ENCODE measurements at places on chromosomes 5 and 9.

DNA sequence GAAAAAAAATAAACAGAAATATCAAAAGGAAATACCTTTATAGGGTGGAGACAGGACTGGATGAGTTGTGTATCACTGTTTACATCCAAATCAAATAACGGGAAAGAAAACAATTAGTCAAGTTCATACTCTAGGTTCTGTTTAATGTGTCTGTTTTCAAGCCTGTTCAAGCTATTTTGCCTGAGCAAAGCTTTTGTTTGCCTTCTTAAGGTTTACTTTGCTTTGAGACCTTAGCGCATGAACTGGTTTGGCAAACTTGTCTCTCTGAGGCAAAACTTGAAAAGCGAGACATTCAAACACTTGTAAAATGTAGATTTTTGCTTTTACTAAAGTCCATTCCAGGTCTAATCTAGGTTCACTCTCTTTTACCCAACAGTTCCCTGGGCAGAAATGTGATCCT lies 174.1 kb upstream of the RFX3 start:
- peaks cover 8% of the 10 kb centered on the region for H3K27me3 ChIP-seq
- H3K36me3 ChIP-seq: no peaks in the 10 kb centered on the region
- H3K27ac ChIP-seq: no peak overlapping the region
- H3K4me3 ChIP-seq: no peak overlapping the region

DNA sequence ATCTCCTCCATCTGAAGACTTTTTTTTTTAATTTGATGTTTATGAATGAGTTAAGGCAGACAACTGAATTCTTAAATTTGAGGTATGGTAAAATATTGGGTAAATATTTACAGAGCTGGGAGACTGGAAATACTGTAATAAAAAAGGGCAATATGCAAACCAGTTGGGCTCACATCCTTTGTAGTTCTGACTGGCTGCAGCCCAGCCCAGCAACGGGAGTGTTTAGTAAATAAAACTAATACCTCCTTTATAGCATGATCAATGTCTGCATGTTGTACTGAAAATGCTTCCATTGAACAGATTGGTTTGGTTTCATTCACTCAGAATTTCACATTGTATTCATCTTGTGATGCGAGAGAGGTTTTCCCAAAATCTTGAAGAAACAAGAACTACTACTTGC lies 365.0 kb downstream of the DMRT2 start:
- no peak overlapping the region for H3K27ac ChIP-seq
- H3K4me3 ChIP-seq: no peak overlapping the region
- DNase-seq: no peak
- H3K36me3 ChIP-seq: no peaks in the 10 kb centered on the region

DNA sequence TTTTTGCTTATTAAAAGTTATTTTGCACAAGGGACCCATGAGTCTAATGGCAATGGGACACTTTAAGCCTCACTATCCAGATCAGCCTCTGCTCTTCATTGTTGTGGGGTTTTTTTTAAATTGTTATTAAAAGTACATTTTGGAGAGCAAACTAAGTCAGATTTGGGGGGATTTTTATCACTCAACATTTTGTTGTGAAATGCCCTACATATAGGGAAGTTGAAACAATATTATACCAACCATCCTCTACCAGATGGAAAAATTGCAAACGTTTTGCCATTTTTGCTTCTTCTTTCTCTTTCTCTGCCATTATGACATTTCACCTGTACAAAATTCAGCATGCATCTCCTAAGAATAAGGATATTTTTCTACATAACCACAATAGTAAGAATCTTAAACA lies 75.3 kb downstream of the SLC1A3 start:
- H3K27me3 ChIP-seq: no peaks in the 10 kb centered on the region
- H3K4me3 ChIP-seq: no peak overlapping the region
- no peaks in the 10 kb centered on the region for H3K4me1 ChIP-seq

- no peaks in the 10 kb centered on the region for H3K4me1 ChIP-seq
- H3K36me3 ChIP-seq: peaks cover 27% of the 10 kb centered on the region
- no peak overlapping the region for H3K4me3 ChIP-seq
- no peak for DNase-seq
- no peak overlapping the region for H3K27ac ChIP-seq
- H3K27me3 ChIP-seq: no peaks in the 10 kb centered on the region
Observed at GRCh38 chr5:41787265-41787664, 83.0 kb downstream of the OXCT1 start.

GRCh38 chr9:131879181-131879910 lies 139.5 kb upstream of the RAPGEF1 start:
- H3K4me1 ChIP-seq: peaks cover 26% of the 10 kb centered on the region
- H3K4me3 ChIP-seq: no peak overlapping the region
- no peaks in the 10 kb centered on the region for H3K27me3 ChIP-seq
- no peak overlapping the region for H3K27ac ChIP-seq
- peaks cover 1% of the 10 kb centered on the region for H3K36me3 ChIP-seq

- no peaks in the 10 kb centered on the region for H3K36me3 ChIP-seq
- no peak within 1 kb of the TSS for H3K4me3 ChIP-seq
- H3K27me3 ChIP-seq: peaks cover 2% of the 10 kb centered on the region
- peak; percentile 26 for DNase-seq
Observed at GRCh38 chr5:151924564-151925301, at the start of gene GLRA1. GLRA1 (minus strand) TSS chr5:151924851; CDS start chr5:151924549, 302 bp downstream.

- no peak overlapping the region for H3K27ac ChIP-seq
- H3K27me3 ChIP-seq: no peaks in the 10 kb centered on the region
- no peak for DNase-seq
- no peaks in the 10 kb centered on the region for H3K4me1 ChIP-seq
- peaks cover 5% of the 10 kb centered on the region for H3K36me3 ChIP-seq
- H3K4me3 ChIP-seq: no peak overlapping the region
Observed at GRCh38 chr9:136831720-136832104, 10.6 kb upstream of the AJM1 start.

- H3K4me3 ChIP-seq: no peak overlapping the region
- H3K36me3 ChIP-seq: no peaks in the 10 kb centered on the region
- H3K27ac ChIP-seq: no peak overlapping the region
- no peak for DNase-seq
- H3K27me3 ChIP-seq: peaks cover 3% of the 10 kb centered on the region
- H3K4me1 ChIP-seq: no peaks in the 10 kb centered on the region
Observed at GRCh38 chr9:86135371-86135770, 36.0 kb upstream of the GOLM1 start.

GRCh38 chr5:179163236-179164155 lies 103.3 kb downstream of the ZNF354C start:
- no peaks in the 10 kb centered on the region for H3K4me1 ChIP-seq
- H3K27me3 ChIP-seq: peaks cover 3% of the 10 kb centered on the region

DNA sequence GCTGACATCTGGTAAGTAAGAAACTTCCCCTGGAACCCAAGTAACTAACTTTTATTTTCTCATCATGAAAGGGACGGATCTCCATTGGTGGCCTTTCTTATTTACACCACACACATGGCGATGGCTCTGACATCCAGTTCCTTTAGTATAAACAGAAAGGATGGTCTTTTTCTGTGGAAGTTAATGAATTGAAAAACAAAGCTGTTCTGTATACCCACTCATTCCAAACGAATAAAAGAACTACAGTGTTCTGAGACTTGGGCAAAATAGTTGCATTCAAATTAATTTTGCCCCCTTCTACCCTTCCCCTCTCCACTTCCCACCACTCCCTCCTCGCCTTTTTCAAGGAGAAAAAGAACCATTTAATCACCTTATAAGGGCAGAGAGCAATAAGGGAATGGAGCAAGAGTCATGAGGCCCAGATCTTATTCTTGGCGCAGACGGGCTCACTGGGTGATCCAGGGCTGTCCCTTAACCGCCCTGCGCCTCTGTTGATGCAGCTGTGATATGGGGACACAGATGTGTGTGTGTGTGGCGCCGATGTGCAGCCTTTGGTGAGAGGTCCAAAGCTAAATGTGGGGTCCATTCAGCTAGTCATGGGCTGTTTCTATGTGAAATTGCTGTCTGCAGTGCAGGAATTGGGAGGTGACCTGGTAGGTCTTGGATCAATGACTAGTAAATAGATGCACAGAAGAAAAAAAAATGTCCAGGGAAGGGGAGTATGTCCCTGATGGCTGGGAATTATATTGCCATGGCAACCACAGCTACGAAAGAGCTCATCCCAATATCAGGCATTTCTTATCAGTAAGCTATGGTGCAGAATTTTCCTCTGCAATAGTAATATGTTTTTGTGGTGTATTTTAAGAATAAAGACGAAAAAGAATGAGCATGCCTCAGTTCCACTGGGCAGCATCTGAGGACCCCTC lies 141.5 kb upstream of the ERCC6L2 start:
- no peak overlapping the region for H3K4me3 ChIP-seq
- H3K27ac ChIP-seq: no peak overlapping the region
- no peak for DNase-seq
- H3K27me3 ChIP-seq: peaks cover 36% of the 10 kb centered on the region
- peaks cover 2% of the 10 kb centered on the region for H3K36me3 ChIP-seq

DNA sequence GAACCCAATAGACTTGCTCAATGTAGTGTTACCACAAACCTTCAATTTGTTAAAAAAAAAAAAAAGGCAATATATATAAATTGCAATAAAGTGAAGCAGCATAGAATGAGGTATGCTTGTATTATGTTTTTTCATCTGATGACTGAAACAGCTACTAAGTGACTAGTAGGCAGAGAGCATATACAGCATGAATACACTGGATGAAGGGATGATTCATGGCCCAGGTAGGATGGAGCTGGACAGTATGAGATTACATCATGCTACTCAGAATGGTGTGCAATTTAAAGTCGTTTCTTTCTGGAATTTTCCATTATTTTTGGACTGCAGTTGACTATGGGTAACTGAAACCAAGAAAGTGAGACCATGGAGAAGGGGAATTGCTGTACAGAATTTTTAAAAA lies 161.2 kb downstream of the GNA14 start:
- H3K27me3 ChIP-seq: peaks cover 2% of the 10 kb centered on the region
- peaks cover 29% of the 10 kb centered on the region for H3K4me1 ChIP-seq
- no peak overlapping the region for H3K27ac ChIP-seq
- no peak overlapping the region for H3K4me3 ChIP-seq
- no peak for DNase-seq

- no peaks in the 10 kb centered on the region for H3K4me1 ChIP-seq
- H3K36me3 ChIP-seq: no peaks in the 10 kb centered on the region
- H3K27me3 ChIP-seq: no peaks in the 10 kb centered on the region
- DNase-seq: no peak
- no peak overlapping the region for H3K4me3 ChIP-seq
- H3K27ac ChIP-seq: no peak overlapping the region
Observed at GRCh38 chr5:162995568-162995967, 441.8 kb upstream of the CCNG1 start.
